ENCODE measurements at places on chromosomes 11 and 22.
A peak's percentile ranks its signal among the peaks of the same experiment; 100 is the strongest.

DNA sequence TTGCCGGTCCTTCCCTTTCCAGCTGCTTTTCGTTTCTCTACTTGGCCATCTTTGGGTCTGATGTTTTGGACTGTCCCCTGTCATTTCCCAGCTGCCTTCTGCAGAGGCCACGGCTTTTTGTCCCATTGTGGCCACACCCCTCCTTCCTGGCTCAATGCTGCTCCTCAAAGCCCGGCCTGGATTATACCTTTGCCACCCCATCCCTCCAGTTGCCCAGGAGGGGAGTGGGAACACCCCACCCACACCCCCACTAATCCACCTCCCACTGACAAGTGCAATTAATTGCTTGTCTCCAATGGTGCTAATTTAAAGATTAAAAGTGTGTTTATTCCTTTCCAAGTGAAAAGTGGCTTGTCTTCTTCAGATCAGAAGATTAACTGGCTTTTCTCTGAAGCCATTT lies 34.2 kb upstream of the CSNK2A3 start:
- no peak for DNase-seq

DNA sequence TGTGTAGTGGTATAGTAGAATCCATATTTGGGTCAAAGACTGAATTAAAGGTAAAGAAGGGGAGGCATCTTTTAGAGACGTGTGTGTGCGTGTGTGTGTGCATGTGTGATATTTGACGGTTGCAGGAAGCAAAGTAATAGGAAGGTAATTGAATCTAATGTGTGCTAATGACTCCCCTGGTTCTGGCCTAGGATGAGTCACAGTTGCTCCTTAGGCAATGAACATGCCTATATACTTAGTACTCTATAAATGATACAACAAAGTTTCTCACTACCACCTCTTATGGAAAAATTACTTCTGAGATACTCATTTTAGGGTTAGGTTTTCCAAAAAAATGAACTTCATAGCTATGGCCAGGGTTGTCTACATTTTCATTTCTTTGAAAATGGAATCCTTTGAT lies 409.6 kb downstream of the GUCY1A2 start:
- DNase-seq = peak; percentile 26

GRCh38 chr11:103980108-103980507 lies 56.3 kb upstream of the DDI1 start:
- no peak for DNase-seq

- no peak for DNase-seq
These were observed 53.6 kb downstream of the SGSM1 start for GRCh38 chr22:24859587-24859986.

- DNase-seq = peak; percentile 19
These were observed 2.2 kb upstream of the BCO2 start for GRCh38 chr11:112173152-112173551.

- no peak for DNase-seq
These were observed 33.3 kb downstream of the NF2 start for GRCh38 chr22:29636751-29637150.

- DNase-seq = no peak
These were observed 20.6 kb upstream of the TMEM218 start for GRCh38 chr11:125132071-125132470.

GRCh38 chr11:22976146-22976545 lies 115.9 kb upstream of the CCDC179 start:
- peak; percentile 3 for DNase-seq

DNA sequence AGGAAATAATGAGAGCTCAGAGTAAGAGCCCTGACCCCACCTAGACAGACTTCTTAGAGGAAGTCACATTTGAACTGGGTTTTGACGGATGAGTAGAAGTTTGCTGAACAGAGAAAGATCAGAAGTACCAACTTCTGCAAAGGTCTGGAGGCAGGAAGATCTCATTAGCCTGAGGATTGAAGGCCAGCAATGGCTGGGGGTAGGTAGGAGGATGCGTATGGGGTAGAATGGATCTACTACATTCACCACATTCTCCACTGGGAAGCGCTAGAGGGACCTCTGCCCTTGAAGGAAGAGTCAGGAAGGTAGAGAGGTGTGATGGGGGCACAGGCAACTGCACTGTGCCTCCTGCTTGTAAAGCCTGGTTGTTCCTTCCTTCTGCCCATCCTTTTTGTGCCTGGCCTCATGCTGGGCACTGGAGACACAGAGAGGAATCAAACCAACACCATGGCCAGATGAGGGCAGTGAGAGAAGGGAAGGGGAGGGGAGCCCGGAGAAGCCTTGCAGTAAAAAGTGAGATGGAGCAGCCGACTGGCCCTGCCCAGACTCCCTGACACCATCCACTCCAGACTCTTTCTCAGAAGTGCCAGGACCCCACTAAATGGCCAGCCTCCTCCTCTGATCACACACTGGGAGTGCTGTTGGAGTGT lies 4.9 kb downstream of the TPBGL start:
- DNase-seq = no peak

- no peak for DNase-seq
These were observed 8.1 kb downstream of the PRR33 start for GRCh38 chr11:1883346-1884302.

GRCh38 chr11:46387919-46388618 lies 3.5 kb downstream of the CHRM4 start:
- peak; percentile 21 for DNase-seq

- DNase-seq = peak; percentile 29
These were observed 18.9 kb downstream of the SHANK3 start for GRCh38 chr22:50691521-50691920.

GRCh38 chr11:102810950-102811660 lies 13.1 kb upstream of the MMP1 start:
- DNase-seq = peak; percentile 46

- DNase-seq = no peak
These were observed 28.6 kb upstream of the ELFN2 start for GRCh38 chr22:37455896-37456295.

DNA sequence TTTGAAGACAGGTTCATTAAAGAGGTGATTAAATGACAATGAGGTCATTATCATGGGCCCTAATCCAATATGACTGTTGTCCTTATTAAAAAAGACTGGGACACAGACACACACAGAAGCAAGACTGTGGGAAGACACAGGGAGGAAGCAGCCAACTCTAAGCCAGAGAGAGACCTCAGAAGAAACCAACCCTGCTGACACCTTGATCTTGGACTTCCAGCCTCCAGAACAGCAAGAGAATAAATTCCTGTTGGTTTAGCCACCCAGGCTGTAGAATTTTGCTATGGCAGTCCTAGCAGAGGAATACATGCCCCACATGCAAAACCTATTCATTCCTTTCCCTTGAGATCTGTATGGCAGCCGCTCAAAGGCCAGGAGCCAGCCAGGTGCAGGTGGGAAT lies 35.6 kb upstream of the CACNG2 start:
- DNase-seq = no peak

DNA sequence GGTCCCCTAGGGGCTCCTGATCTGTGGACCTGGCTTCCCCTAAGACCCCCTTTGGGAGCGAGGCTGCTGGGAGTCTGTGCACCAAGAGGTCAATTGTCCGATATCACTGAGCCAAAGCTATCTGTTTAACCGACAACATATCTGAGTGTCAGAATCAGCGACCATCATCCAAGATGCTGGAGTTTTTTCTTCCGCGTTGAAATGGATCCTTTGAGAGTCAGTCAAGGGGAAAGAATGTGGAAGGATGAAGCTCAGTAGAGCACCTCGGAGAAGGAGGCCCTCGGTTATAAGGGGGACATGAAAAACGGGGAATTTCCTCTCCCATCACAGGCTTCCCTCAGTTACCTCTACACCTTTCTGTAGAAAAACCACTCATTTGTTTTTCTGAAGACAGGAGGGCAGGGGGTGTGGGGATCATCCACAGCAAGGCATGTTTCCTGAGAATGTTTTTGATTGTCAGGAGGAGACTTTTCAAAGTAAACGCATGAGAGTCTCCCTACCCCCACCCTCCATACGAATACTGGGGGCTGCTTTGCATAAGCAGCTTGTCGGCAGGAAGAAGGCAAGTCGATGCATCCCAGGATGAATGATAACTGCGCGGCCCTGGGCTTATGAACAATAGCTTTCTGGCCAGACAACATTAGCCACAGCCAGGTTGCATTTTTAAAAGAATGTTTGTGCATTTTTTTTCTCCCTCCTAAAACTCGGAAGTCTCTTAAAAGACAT lies 37.7 kb upstream of the CCND1 start:
- DNase-seq = no peak

- DNase-seq = no peak
These were observed 439 bp downstream of the SPA17 start for GRCh38 chr11:124674168-124674517.

- no peak for DNase-seq
These were observed 14.3 kb downstream of the FGF3 start for GRCh38 chr11:69804769-69805508.

GRCh38 chr11:2526808-2527381 lies 82.1 kb downstream of the KCNQ1 start:
- DNase-seq = no peak

DNA sequence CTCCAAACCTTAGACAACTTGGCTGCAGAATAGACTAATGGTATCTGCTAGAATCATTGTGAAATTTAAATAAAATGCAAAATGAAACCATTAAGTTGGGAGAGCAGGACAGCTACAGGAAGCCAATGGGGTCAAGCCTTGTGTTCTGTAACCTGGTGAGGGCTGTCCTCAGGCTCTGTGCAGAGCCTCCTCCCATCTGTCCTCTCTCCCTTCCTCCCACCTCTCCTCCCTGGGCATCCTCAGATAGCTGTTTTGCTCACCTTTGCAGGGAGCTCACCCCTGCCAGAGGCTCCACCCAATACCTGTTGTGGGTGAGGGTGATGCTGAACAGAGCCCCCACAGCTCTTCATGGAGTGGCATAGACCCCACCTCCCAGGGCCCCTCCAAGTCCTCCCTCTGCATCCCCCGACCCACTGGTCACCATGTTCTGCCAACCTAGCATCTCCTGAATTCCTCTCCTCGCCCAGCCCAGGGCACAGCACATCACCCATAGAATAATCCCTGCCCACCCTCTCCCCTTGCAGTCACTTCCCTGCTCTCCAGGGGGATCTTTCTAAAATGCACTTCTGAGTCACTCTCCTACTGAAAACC lies 100.3 kb downstream of the PDE2A start:
- DNase-seq = no peak

- peak; percentile 86 for DNase-seq
These were observed 12.7 kb upstream of the ARHGEF17 start for GRCh38 chr11:73295241-73295995.

DNA sequence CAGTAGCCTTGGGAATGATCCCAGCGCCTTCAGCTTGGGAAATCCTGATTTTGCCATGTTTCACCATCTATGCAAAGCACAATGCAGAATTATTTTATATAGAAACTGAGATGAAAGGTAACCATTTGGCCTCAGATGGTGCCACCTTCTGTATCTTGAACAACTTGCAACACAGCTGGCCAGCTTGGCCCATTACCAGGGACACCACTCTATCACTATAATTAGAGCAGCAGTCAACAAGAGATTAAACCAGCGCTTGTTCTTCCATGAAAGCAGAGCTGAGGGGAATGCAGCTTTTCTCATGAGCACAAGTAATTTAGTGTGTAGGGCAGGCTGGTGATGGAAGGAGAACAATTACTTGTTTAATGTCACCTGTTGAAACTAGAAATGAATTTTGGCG lies 6.7 kb upstream of the ZDHHC13 start:
- DNase-seq = no peak

GRCh38 chr22:30289980-30290313 lies 642 bp upstream of the CASTOR1 start:
- no peak for DNase-seq

DNA sequence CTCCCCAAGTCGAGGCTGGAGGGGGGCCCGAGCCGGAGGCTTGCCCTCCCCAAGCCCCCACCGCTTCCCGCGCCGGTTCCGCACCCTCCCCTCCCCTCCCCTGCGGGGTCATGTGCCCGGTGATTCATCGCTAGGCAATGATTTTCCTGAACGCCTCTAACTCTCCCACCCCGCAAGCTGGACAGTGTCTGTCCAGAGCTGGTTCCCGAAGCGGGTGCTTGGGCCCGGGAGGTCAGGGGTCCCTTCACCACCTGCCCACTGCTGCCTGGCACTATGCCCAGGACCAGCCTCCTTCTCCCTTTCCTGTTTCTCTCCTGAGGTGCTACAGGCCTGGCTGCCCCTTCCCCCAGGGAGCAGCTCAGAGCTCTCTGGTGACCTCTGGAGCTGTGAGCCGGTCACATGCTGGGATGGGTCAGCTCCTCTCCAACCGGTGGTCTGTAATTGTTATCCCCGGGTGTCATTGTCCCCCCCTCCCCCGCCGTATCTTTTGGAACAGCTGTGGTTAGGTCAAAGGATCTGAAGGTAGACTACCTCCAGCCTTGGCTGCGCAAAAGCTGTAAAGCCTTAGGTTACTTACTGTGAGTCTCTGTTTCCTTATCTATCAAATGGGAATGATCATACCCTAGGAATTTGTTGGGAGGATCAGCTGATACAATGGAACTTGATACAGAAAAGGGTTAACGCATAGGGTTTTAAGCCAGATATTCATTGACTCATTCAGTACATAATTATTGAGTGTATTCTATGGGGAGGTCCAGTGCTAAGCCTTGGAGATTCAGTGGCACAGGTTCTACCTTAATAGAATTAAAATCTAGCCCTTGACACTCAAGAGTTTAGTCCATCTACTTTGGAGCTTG lies 753 bp downstream of the STX3 start:
- DNase-seq = peak; percentile 66

DNA sequence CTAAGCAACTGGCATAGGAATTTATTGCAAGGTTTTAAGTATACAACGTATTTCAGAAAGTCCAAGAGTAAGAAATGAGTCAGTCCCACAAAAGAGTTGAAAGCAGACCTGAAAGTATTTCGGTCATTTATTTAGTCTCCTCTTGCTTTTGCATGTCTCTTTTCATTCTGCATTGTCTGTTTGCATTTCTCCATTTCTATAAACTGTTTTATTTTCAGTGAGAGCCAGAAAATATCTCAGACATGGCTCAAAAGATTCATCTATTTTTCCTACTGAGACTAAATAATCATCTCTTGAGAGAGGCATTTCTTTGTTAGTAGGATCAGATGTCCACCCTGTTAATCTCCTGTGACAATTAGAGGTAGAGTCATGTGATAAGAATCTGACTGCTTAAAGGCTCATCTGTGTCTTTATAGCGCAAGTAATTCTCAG lies 219.1 kb upstream of the CCDC179 start:
- DNase-seq = peak; percentile 11

- DNase-seq = peak; percentile 48
These were observed 16.9 kb upstream of the SPTY2D1 start for GRCh38 chr11:18650859-18651557.

- DNase-seq = peak; percentile 74
These were observed 20.8 kb upstream of the ZBED5 start for GRCh38 chr11:10878408-10879214.

DNA sequence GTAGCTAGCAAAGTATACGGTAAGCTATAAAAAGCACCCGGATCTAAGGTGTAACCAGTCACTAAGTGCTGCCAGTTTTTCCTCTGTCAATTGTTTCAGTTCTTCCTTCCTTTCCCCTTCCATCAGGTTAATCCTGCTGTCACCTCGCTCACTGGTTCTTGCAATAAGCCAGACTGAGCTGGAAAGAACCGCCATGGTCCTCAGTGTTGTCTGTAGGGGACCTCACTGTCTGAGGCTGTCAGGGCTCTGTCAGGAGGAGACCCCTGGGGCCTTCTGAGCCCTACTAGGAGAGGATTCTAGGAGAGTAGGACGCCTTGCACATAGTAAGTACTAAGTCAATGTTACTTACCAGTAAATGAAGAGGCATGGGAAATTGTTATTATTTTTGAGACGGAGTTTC lies 1.4 kb upstream of the TBC1D22A start:
- DNase-seq = no peak
